ENCODE measurements at places on chromosomes 6 and 20.

GRCh38 chr20:52668626-52669025, 303.5 kb upstream of the TSHZ2 start:
- DNase-seq = no peak

DNA sequence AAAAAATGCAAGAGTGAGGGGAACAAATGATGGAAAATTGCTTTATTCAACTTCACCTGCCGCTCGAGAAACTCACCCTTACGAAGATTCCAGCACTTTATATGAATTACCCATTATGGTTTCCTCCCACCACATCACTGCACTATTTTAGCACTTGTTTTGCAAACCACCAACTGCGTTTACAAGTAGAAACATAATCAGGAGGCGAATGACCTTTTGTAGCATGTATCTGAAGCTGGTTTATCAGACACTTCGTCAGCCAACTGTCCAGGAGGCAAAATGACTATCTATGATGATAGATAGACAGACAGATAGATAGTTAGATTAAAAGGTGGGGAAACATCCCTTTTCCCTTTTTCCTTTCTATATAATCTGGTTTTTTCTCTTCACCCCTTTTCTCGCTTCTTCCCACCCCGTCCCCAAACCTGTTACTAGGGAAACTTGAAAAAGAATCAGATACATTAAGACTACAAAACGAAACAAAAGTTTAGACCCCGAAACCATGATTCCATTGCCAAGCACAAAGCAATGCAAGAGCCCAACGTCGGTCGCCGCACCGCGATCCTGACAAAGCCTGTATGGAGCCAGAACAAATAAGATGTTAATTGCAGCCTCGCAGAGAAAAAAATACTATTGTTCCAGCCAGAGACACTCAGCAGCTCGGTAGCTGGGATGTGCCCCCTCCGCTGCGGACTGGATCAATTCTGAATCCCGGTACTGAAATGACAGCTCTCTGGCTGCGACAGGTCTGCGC, 933 bp upstream of the ADGRB3 start:
- DNase-seq = no peak

DNA sequence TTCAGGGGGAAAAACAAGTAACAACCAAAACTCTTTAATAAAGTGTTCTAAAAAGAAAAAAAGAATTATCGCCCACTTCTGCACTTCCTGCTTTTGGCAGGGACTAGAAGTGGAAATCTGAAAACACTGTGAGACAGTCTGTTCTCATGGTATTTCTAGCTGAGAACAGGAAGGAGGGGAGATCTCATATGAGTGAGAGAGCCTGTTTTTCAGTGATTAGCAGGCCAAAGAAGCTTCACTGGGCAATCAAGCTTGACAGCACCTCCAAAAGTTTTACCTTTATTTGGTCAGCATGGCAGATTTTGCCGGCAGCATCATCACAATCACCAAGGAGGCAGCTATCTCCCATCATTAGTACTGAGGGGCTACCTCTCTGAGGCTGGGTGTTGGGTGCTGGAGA, 79.5 kb upstream of the ATXN1 start:
- no peak for DNase-seq

DNA sequence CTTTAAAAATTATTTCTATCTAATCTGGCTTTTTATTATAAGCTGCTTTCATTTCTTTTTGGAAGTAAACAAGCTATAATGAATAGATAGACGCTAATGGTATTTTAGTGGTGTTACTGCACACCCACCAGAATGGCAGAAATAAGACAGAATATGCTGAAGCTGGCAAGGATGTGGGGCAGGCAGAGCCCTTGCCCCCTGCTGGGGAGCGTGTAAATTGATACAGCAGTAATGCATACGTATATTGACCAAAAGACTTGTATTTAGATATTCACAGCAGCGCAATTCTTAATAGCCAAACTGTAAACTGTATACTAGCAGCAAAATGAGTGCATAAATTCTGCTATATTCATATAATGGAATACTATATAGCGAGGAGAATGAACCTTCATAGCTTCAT, 35.3 kb downstream of the TMEM181 start:
- DNase-seq = no peak

DNA sequence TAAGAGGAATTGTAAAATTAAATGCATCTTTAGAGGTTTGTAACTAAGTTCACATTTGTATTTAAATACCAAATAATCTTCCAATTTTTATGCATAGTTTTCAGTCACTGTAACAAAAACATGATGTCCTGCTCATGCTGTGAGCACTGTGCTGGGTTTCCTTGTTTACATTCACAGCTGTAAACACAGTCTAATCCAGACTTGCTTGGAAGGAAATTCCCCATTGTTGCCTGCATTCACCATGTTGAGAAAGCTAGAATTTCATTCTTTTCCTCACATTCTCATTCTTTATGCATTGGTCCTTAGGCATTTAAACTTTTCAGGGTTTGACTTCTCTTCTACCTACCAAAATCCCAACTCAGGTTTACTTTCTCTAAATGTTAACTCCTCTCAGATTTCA, 242.0 kb upstream of the TBX18 start:
- DNase-seq = no peak

DNA sequence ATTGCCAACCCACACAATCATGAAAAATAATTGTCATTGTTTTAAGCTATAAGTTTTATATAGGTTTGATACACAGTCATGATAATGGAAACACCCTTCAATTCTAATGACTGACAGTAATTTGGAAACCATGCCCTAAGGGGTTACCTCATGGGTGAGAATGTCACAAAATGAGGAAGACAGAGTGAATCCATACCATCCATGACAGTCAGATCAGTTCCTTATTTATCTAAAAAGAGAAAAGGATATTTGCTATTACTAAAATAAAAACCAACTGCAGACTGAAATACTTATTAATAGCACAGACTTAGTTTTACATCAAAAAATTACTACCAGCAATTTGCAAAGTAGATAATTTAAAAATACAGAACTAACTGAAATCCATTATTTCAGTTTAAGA, 437.8 kb downstream of the UTRN start:
- no peak for DNase-seq

- DNase-seq = no peak
These were observed 27.3 kb downstream of the WRNIP1 start for GRCh38 chr6:2792330-2793110.

GRCh38 chr6:92362404-92362803, 1057.0 kb downstream of the EPHA7 start:
- no peak for DNase-seq

GRCh38 chr6:167858842-167859664, 32.3 kb downstream of the AFDN start:
- DNase-seq = no peak

- DNase-seq = no peak
These were observed 703.6 kb upstream of the SLC35B3 start for GRCh38 chr6:9138936-9139335.

- no peak for DNase-seq
These were observed 26.0 kb downstream of the FAM229B start for GRCh38 chr6:112113431-112113830.

GRCh38 chr6:139519571-139520031, 145.2 kb upstream of the CITED2 start:
- no peak for DNase-seq

GRCh38 chr6:48606618-48607017, 495.6 kb upstream of the PTCHD4 start:
- no peak for DNase-seq

DNA sequence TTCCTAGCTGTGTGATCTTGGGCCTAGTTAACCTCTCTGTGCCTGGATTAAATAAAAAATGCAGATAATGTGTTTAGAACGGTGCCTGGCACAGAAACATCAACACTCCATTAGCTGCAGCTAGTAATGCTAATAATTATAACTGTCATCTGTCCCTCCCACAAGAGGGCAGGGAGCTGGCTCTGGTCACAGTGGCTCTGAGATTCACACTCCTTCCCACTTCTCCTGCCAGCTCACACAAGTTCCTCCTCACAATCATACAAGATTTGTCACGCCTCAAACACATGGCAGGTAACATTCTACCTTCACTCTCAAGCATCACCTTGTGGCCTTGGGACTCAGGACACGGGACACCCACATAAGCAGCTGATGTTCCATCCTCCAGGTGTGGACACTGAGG, 2.4 kb downstream of the ADA start:
- DNase-seq = no peak

GRCh38 chr6:80478030-80478429, 371.6 kb downstream of the BCKDHB start:
- DNase-seq = no peak

GRCh38 chr6:76057469-76057868, 15.0 kb downstream of the IMPG1 start:
- no peak for DNase-seq

- no peak for DNase-seq
These were observed 1.5 kb downstream of the VNN1 start for GRCh38 chr6:132712366-132712765.

DNA sequence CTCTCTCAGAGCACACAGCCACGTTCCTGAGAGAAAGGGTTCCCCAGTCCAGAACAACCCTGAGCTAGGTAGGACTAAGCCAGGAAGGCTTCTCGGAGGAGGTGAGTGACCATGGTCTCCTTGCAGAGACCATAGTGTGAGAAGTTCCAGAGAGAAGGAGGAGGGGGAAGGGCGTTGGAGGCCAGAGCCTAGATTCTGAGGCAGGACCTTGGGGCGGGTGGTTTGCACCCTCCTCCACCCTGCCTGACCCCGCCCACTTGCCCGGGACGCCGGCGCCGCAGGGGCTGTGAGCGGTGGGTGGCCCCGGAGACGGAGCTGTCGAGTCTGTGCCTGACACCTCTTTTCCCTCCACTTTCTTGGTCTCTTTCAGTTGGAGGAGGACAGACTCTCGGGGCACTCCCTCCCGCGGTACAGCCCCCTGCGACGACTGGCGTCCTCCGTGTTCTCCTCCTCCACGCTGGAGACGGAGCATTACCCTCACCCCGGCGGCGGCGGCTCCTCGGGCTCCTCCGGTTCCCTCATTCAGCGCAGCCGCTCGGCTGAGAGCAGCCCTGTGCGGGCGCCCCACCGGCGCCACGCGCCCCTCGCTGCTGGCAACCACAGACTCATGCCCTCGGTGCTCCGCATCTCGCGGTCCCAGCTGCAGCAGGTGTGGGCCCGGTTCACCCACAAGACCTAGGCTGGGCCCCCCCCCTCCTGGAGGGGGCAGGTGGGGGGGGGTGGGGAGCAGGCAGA, 26.2 kb downstream of the TTBK1 start:
- peak; percentile 21 for DNase-seq

GRCh38 chr20:49186535-49187329, 1.4 kb downstream of the STAU1 start:
- DNase-seq = peak; percentile 37

- no peak for DNase-seq
These were observed 41.1 kb upstream of the MAP3K4 start for GRCh38 chr6:160950507-160950906.

All from stimulated activated CD4-positive, alpha-beta T cell treated with anti-CD3 and anti-CD28 coated beads, Interleukin-1b, Interleukin-23, amount 100 ng/mL, for 1 hour (primary cell).